A673 (cell line): ENCODE measurements at places on chromosomes 13 and 19. TPM values are rescaled to one million over a fixed set of nuclear protein-coding genes. Genes with fewer than 3 reads are reported as not detected.

Gene ZNF136
- 9.6 and 12.2 TPM in 2 replicates for total RNA-seq

DNA sequence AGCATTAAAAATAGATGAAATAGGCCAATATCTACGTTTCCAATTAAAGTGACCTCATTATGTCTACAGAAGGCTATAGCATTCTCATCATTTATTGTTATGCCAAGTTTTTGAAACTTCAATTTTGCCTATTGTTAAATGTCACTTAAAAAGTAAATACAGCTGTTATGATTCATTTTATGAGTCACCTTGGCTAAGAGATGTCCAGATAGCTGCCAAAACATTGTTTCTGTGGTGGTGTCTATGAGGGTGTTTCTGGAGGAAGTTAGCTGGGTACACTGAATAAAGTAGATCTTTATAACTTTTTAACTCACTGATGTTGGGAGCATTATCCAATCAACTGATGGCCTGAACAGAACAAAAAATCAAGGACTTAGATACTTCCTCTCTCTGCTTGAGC, 1209.7 kb upstream of the PCDH9 start:
- no peaks in the 10 kb centered on the region for H3K4me1 ChIP-seq
- no peak overlapping the region for H3K4me3 ChIP-seq
- H3K27me3 ChIP-seq = no peaks in the 10 kb centered on the region
- no peaks in the 10 kb centered on the region for H3K36me3 ChIP-seq
- H3K27ac ChIP-seq = no peak overlapping the region
- DNase-seq = no peak

Gene CELF5
- total RNA-seq = 3.1 and 3.7 TPM in 2 replicates

DNA sequence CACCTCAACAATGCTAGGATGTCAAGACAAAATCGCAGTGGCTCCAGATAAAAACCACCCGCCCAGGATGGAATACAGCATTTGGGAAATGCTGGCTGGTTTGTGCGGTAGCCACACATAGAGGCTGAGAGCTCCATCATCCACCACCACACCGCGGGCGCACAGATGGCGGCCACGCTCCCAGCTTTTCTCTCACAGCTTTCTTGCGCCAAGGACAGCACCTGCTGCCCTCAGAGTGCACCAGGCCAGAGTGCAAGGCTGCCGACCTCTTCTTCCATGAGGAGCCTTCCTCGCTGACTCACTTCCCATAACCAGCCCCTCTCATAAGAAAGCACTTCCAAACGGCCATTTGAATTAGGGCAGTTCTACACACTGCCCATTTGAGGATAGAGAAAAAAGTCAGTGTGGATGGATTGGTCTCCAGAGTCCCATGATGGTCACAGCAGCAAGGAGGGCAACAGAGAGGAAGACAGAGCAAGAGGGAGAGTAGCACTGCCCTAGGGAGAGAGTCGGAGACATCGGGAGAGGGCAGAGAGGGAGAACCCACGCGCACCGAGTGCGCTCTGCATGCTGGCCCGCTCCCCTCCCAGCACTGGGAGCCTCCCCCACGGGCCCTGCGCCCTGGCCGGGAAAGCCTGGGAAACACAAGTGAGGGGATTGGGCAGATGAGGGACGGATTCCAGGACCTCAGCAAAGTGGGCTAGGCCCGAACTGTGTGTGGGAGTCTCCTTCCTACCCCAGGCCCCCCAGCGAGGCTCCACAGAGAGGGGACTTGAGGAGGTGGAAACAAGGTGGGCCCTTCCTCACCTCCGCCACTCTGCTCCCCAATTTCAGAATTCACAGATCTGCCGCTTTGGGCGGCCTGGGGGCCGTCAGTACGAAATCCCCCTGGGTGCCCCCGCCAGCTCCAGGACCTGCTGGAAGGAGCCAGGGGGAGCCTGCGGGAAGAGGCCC, 156.9 kb downstream of the USP12 start:
- H3K4me3 ChIP-seq = no peak overlapping the region
- no peaks in the 10 kb centered on the region for H3K4me1 ChIP-seq
- H3K36me3 ChIP-seq = no peaks in the 10 kb centered on the region
- DNase-seq = no peak
- no peaks in the 10 kb centered on the region for H3K27me3 ChIP-seq

DNA sequence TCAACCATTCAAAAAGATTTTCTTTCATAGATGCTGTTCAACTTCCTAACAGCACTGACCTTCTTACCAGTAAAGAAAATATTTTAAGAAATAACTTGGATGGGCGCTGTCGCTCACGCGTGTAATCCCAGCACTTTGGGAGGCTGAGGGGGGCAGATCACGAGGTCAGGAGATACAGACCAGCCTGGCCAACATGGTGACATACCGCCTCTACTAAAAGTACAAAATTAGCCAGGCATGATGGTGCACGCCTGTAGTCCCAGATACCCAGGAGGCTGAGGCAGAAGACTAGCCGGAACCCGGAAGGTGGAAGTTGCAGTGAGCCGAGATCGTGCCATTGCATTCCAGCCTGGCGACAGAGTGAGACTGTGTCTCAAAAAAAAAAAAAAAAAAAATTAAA, 865.7 kb upstream of the SLC10A2 start:
- no peaks in the 10 kb centered on the region for H3K27me3 ChIP-seq
- no peak overlapping the region for H3K4me3 ChIP-seq
- no peak for DNase-seq
- no peaks in the 10 kb centered on the region for H3K36me3 ChIP-seq
- no peak overlapping the region for H3K27ac ChIP-seq

- H3K4me1 ChIP-seq = no peaks in the 10 kb centered on the region
- no peaks in the 10 kb centered on the region for H3K36me3 ChIP-seq
- DNase-seq = peak; percentile 9
- H3K27me3 ChIP-seq = no peaks in the 10 kb centered on the region
These were observed 100.3 kb upstream of the PCDH17 start for GRCh38 chr13:57531256-57531655.

- H3K4me1 ChIP-seq = peaks cover 16% of the 10 kb centered on the region
- peak overlapping the region; percentile 5 for H3K27ac ChIP-seq
- H3K36me3 ChIP-seq = peaks cover 34% of the 10 kb centered on the region
These were observed 4.1 kb downstream of the ACP4 start for GRCh38 chr19:50794074-50794875.

DNA sequence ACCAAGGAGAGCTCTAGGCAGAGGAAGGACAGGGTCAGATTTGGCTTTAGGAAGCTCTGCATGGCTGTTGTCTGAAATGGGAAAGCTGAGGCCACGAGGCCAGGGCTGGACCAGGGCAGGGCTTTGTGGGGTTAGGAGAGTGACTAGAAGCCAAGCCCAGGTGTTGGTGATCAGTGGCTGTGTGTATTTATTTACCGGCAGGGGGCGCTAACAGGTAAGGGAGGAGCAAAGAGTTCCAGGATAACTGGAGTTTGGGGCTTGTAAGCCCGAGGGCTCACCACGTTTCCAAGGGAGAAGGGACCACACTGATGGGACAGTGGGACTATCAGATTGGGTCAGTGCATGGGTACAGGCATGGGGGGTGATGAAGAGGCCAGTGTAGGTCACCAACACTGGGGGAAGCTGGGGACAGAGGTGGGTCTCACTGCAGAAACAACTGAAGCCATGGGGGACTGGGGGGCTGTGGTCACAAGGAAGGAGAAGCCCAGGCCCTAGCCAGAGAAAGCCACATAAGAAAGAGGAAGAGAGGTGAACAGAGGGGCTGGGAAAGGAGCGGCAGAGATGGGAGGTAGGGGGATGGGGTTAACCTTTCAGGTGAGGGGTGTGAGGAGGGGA, 3.9 kb downstream of the TMEM147 start:
- H3K4me3 ChIP-seq = no peak overlapping the region
- no peaks in the 10 kb centered on the region for H3K36me3 ChIP-seq
- no peak overlapping the region for H3K27ac ChIP-seq
- peaks cover 10% of the 10 kb centered on the region for H3K4me1 ChIP-seq
- peak; percentile 83 for DNase-seq

DNA sequence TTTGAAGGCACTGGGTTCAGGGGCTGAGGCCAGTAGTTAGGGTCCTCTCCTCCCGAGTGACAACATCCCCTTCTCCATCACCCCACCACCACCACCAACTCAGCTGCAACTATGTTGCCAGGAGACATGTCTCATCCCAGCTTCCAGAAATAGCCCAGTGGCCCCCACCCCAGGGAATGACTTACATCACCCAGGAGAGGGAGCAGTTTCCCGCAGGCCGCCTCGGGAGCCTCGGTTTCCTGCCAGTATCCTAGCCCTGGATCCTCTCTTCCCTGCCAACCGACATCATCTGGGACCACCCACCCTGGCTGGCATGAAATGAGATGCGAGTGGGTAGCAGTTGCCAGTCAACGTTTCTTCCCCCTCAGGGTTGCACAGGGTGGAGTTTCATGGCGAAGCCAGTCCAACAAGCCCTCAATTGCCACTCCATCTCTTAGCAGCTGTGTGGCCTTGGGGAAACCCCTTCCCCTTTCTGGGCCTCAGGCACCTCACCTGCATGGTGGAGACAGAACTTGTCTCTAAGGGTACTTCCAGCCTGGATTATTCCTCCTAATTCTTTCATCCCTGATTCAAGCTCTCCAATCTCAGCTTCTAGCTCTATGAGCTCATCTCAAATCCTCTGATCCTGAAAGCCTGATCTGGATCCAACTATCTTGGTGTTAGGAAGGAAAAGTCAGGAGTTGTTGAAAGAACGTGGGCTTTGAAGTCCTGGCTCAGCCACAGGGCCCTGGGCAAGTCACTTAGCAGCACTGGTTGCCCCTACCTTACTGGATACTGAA, 3.9 kb upstream of the GSK3A start:
- peak; percentile 85 for DNase-seq
- no peaks in the 10 kb centered on the region for H3K27me3 ChIP-seq
- peaks cover 52% of the 10 kb centered on the region for H3K4me1 ChIP-seq
- peaks cover 23% of the 10 kb centered on the region for H3K36me3 ChIP-seq
- no peak overlapping the region for H3K4me3 ChIP-seq

Gene NLRP5
- total RNA-seq = not detected in 2 replicates

Gene SHFL
- 15.2 and 17.3 TPM in 2 replicates for total RNA-seq

DNA sequence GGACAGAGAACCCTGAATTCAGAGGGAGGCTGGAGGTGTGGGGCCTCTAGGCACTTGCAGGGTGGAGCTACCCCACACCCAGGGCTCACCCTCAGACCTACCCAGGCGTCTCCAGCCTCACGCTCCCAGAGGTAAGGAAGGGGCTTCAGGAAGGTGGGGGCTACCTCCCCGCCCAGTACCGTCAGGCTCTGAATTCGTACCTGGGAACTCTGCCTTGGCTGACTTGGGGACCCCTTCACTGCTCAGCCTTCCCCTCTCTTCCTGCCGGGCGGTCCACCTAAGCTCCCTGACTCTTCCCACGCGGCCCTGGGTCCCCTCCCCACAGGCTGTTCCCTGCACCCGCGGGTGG, 28.5 kb upstream of the PARP4 start:
- no peak overlapping the region for H3K27ac ChIP-seq
- H3K27me3 ChIP-seq = peaks cover 21% of the 10 kb centered on the region
- DNase-seq = no peak
- H3K36me3 ChIP-seq = no peaks in the 10 kb centered on the region
- peaks cover 5% of the 10 kb centered on the region for H3K4me1 ChIP-seq

DNA sequence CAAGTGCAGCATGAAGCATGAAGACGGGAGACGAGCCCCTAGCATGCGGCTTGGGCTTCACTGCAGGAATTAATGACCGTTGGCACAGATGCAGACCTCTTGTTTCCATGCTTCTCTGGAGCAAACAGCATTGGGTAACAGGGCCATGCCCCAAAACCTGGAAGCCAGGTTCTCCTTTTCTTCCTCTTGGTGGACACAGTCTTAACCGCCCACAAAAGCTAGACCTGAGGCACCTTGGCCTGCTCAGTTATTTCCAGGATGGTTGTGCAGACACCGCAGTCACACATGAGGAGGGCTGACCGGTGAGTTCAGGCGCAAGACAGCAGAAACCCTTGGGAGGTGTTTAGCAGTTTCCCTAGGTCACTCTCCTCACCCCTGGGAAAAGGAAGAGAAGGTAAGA, 133.9 kb upstream of the GJB6 start:
- H3K27me3 ChIP-seq = peaks cover 8% of the 10 kb centered on the region
- no peaks in the 10 kb centered on the region for H3K4me1 ChIP-seq
- no peaks in the 10 kb centered on the region for H3K36me3 ChIP-seq
- DNase-seq = no peak
- H3K4me3 ChIP-seq = no peak overlapping the region

DNA sequence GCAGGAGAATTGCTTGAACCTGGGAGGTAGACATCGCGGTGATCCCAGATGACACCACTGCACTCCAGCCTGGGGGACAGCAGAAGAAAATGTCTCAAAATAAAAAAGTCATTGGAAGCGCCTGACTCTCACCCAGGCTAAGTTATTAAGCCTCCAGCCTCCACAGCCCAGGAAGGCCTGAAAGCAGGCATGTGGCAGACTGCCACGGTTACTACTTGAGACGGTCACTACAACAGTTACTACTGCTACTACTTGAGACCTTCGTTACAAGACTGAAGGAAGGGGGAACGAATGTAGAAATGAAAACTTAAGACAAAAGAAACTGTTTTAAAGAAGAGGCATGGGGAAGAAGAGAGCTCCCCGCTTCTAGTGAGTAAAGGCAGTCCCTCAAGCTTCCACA, 9.6 kb downstream of the PRR22 start:
- H3K27me3 ChIP-seq = no peaks in the 10 kb centered on the region
- H3K36me3 ChIP-seq = no peaks in the 10 kb centered on the region
- no peak overlapping the region for H3K27ac ChIP-seq
- DNase-seq = no peak
- peaks cover 5% of the 10 kb centered on the region for H3K4me1 ChIP-seq

Gene PRR12
- 51.4 and 54.0 TPM in 2 replicates for total RNA-seq
